Aorta (tissue), 5 donors: ENCODE measurements at places on chromosomes 16 and 17. TPM values are rescaled to one million over a fixed set of nuclear protein-coding genes. Genes with fewer than 3 reads are reported as not detected.

ZG16B gene
- total RNA-seq, result 0.48 TPM

CD300LD gene
- not detected for total RNA-seq

PCTP gene
- 8.9 TPM for total RNA-seq

OR1F1 gene
- not detected for total RNA-seq

SCNN1B gene
- 1.3 TPM for total RNA-seq

HID1 gene
- 32.6 TPM for total RNA-seq

DHRS7C gene
- not detected for total RNA-seq

NPIPB6 gene
- 3.3 TPM for total RNA-seq

ERN2 gene
- total RNA-seq, result not detected

STH gene
- total RNA-seq, result not detected
